Inflammatory macrophage treated with lipopolysaccharide for 1 hour (primary cell): ENCODE measurements at places on chromosomes 1 and 21.

DNA sequence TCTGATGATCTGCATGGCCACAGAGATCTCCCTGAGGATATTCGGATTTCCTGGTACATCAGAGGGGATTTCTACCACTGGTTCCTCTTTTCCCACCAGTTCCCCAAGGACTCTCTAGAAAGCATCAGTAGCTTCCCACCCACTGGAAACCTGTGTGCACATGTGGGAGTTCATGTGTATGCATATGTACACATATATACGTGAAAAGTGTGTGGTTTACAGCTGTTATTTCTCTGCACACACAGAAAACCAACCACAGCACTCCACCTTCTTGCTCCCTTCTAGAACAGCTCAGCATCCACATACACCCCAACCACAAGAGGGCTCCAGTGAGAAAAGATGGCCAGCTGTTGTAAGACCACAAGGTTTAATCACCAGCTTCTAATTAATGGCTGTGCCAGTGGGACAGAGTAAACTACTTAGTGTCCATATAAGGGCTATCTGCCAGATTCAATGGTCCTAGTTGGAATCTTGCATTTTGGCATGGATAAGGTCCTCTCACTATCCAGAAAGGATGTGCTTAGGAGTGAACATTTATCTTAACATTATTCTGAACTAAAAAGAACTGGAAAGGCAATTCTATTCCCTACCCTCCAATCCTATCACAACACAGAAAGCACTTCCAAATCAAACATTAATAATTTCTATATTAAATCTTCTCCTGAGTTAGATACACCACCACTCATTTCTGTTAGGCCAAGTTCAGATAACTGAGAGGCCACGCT, 24.1 kb downstream of the GPR3 start:
- peak; percentile 59 for DNase-seq

- no peak for DNase-seq
Observed at GRCh38 chr1:191839891-191840290, 318.4 kb upstream of the RGS18 start.

- DNase-seq, result no peak
Observed at GRCh38 chr1:67536957-67537666, 106.9 kb upstream of the SERBP1 start.

- peak; percentile 4 for DNase-seq
Observed at GRCh38 chr1:116164604-116165368, 53.6 kb downstream of the MAB21L3 start.

DNA sequence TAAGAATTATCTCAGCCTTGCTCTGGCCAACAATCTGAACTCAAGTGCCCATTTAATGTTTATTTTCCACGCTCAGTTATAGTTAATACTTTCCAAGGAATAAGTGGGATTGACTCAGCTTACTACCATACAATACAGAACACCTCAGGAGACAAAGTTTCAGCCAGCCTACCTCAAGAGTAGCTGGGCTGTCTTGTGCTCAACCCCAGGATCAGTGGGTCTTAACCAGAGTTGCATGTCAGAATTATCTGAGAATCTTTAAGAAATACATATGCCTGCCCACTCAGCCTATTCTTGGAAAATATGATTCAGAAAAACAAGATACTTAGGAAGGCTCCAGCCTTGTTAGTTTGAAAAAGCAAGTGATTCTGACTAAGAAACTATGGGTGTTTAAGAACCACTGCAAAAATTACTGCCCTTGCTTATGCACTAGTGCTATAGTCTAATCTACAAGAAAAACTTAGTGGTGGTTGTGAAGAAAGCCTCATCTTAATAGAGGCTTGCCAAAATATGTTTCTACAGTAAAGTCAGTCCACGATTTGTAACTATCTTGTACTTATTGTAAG, 20.4 kb downstream of the CDC7 start:
- DNase-seq, result no peak

GRCh38 chr1:37776946-37777516, 12.1 kb upstream of the EPHA10 start:
- no peak for DNase-seq

DNA sequence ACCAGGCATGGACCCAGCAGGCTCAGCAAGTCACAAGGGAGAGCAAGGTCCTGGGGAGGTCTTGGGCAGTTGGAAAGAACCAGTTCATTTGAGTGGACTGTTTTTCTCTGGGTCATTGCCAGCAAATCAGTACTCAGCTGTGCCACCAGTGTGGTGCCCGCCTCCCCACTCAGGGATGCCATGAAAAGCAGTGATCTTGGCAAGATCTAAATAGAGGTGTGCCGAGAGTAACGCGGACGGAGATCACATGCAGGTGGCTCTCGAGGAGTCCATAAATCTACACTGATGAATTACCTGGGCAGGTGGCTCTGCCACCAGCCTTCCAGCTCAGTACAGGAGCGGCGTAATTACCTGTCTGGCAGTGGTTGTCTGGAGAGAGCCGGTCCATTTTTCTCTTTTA, 642.2 kb downstream of the PTPRU start:
- no peak for DNase-seq

GRCh38 chr1:204003536-204003935, 69.4 kb upstream of the SOX13 start:
- DNase-seq, result no peak

DNA sequence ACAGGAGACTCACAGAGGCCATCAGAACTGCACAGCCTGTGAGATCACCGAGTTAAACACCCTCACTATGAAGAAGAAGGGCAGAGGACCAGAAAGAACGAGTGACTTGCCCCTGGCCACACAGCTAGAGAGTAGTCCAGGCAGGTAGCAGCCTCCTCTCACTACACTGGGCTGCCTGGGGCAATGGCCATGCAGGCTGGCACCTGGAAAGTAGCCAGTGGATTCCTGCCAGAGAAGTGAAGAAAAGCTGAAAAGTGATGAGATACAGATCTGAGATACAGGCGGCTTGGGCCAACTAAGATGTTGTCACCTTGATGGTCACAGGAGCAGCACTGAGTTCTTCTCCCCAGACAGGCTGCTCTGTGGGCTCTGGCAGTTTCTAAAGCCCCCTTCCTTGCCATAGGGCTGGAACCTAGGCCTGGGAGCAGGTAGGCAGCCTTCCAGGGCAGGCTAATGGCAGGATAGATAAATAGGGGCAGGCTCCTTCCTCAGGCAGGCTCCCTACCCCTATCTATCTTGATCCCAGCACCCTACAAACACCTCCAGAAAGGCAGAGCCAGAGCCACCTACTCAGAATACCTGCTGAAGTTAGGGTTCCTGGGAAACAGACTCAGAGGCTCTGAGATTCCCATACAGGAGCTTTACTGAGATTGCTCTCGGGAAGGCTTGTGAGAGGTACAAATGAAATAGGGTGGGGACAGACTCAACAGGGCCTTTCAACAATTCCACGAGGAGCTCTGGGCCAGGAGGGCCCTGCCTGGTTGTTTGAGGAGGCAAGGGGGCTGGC, 106.3 kb downstream of the BEND5 start:
- no peak for DNase-seq

DNA sequence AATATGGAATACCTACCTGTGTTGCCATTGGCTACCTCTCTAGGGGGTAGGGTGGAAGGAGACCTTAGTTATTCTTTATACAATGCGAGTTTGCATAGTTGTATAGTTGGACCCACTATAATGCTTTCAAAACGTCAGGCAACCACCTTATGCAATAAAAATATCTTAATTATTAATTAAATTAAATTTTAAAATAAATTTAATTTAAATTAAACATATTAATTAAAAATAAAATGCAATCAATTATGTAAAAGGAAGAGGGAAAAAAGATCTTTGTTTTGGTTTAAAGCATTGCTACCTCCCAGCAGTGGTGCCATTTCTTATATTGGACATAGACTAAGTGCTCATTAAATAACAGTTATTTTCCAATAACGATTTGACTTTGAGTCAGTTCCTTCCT, 22.3 kb downstream of the GPA33 start:
- DNase-seq, result no peak

GRCh38 chr1:81345110-81345509, 455.6 kb upstream of the ADGRL2 start:
- no peak for DNase-seq

DNA sequence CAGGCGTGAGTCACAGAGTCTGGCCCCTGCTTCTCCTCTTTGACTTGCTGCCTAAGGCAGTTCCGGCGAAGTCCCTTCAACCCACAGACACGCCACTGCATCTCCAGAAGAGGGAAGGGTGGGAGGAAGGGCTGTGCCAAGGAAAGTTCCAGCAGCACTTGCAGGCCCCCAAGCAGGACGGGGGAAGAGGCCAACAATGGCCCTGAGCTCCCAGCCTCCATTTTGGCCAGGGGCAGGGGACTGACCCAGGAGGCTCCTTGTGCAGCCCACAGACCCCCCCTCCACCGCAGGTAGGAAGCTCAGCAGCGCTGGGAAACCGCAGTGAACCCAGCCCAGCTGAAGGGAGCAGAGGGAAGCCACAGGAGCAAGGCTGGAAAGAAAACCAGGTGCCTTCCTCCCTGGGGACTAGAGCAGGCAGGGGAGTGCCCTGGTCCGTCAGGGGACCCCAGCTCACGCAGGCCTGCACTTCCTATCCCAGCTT, 35.4 kb downstream of the ACOT7 start:
- peak; percentile 38 for DNase-seq

DNA sequence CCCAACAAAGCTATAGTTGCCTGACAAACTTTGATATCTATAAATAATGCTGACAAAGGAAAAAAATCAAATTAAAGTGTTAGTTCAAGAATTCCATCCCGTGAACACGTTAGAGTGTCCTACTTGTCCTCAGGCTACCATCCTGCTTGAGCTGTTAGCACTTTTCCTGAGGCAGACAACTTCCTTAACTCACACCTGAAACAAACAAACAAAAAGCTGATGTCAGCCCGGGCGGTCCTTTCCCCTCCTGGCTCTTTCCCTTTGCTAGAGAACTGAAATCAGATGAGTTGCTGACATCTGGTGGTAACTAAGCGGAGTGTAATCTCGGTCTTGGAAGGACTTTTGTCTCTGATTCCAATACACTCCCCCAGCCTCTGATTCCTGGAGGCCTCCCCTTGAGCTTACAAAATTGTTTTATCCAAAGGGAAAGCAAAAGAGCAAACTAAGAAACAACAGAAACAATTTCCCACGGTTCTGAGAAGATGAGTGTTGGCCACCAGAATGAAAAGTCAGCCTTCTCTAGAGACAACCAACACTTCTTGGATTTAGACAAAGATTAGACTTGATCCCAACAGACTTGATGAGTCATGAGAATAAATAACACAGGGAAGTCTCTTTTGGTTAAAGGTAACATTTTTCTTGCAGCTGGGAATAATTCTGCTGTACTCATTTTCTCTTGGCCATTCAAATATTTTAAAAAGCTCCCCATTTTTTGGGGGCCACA, 135.4 kb downstream of the PROX1 start:
- DNase-seq, result no peak

DNA sequence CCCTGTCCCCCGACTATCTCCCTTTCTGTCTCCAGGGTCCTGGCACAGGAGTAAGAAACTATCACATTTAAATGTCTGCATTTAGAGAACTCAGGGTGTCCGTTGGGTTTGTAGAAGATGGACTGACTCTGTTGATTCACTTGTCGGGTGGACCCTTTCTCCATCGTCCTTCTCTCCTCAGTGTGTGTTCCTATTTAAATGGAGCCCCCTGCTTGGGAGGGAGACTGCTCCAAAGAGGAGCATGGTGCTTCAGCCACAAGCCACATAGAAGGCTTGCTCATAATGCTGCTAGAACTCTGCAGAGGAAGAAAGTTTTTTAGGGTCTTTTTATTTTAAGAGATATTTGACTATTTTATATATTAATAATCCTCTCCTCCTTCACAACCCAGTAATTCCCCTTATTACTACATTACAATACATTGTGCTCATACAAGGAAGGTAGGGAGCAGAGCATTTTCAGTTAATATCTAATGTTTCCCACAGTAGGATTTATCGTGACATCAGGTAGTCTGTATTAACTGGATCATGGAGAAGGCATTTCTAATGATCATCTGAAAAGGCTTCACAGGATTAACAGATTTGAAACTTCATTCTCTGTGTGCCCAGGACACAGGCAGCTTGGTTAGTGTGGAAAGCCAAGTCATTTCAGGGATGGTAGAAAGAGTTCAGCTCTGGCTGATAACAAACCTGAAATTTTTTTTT, 13.8 kb downstream of the FGGY start:
- DNase-seq, result no peak

DNA sequence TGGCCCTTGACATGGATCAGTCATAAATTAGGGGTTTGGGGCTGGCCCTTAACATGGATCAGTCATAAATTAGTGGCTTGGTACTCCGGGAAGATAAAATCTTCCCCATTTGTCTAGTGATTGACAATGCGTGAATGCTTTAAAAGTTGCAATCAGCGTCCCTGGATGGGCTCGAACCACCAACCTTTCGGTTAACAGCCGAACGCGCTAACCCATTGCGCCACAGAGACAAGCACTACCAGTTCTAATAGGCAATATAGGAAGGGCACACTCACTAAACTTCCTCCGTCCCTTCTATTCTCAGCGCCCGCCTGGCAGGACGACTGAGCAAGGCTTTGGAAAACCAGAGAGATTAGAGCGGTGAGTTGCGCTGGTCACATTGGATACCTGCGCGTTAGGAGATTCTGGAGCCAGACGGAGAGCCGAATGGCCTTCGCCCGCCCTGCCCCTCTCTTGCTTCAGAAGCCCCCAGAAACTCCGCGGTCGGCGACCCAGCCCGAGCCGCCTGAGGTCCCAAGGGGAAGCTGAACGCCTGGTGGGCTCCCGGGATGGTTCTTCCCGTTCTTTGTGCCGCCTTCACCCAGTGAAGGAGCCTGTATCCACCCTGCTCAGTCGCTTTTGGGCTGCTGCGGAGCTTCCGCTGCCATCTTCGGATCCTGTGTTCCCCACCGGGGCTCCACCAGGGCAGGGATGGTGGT, 235.9 kb downstream of the FAM72C start:
- DNase-seq, result peak; percentile 12

- DNase-seq, result no peak
Observed at GRCh38 chr1:13730291-13730690, 30.3 kb downstream of the PRDM2 start.

DNA sequence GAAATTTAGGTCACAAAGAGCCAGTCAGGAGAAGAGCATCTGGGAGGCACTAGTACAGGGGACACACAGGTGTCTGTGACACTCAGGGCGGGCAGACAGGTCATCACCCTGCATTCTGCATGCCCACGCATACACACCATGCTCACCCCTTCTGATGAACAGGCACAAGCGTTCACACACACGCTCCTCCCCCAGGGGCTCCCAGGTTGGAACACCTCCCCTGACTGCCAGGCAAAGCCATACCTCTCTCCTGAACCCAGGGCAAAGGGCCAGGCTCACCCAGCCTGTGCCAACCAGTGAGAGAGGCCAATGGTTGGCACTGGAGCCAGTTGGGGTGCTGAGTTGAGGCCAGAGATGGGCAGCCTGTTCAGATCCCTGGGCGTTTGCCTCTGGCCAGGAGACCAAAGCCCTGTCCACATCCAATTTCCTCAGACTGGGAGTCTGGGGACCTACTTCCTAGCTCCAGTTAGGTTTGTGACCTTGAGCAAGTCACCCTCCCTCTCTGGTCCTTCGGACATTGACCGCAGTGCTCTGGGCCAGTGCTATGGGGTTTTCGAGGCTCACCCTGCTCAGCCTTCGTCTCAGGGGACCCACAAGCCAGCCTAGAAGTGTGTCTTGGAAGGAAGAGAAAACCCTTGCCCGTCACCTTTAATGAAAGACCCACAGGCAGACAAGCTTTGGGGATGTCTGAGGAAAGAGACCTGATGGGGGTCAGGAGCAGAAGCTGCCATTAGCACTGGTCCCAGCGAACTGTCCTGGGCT, 5.8 kb upstream of the LAD1 start:
- DNase-seq, result no peak

- no peak for DNase-seq
Observed at GRCh38 chr1:175127565-175127964, 59.9 kb downstream of the TNN start.

GRCh38 chr1:220430059-220430458, 97.9 kb upstream of the MARK1 start:
- DNase-seq, result no peak

- no peak for DNase-seq
Observed at GRCh38 chr1:234509457-234510328, 30.7 kb upstream of the TARBP1 start.
